Placental pericyte (primary cell): ENCODE measurements at places on chromosomes 2 and 18. TPM values are rescaled to one million over a fixed set of nuclear protein-coding genes. Genes with fewer than 3 reads are reported as not detected.

The ZNF396 gene
- total RNA-seq, result 0.57 and 1.8 TPM in 2 replicates

The ZNF804A gene
- total RNA-seq, result 0.22 and 5.2 TPM in 2 replicates

The PJVK gene
- total RNA-seq, result 0.72 and 1.5 TPM in 2 replicates

The UGT1A5 gene
- total RNA-seq, result not detected in 2 replicates

The AGXT gene
- not detected in 2 replicates for total RNA-seq

The POTEJ gene
- not detected in 2 replicates for total RNA-seq

The TCF23 gene
- total RNA-seq, result not detected in 2 replicates

The ACADL gene
- under 0.01 TPM in 1 of 2 replicates, not detected in the other for total RNA-seq

The NYAP2 gene
- under 0.01 TPM in 1 of 2 replicates, not detected in the other for total RNA-seq

The DSG1 gene
- not detected in 2 replicates for total RNA-seq

The SLC38A11 gene
- 0.57 TPM in 1 of 2 replicates, not detected in the other for total RNA-seq

The GPR45 gene
- 0.22 TPM in 1 of 2 replicates, not detected in the other for total RNA-seq

The ZNF512 gene
- total RNA-seq, result 23.2 and 27.8 TPM in 2 replicates

The TMEM247 gene
- total RNA-seq, result 0.43 and 0.44 TPM in 2 replicates

The SERPINB3 gene
- not detected in 2 replicates for total RNA-seq

The RTP5 gene
- total RNA-seq, result not detected in 2 replicates

The LHCGR gene
- total RNA-seq, result not detected in 2 replicates

The SLC19A3 gene
- 0.14 and 2.4 TPM in 2 replicates for total RNA-seq

The RFX8 gene
- 3.1 and 23.3 TPM in 2 replicates for total RNA-seq

The DNAH7 gene
- 0.22 and 1.1 TPM in 2 replicates for total RNA-seq

The RASGRP3 gene
- total RNA-seq, result 4.8 and 11.2 TPM in 2 replicates

The FAM98A gene
- total RNA-seq, result 43.1 and 56.0 TPM in 2 replicates
